HS-5 (cell line): ENCODE measurements at places on chromosomes 2 and 18.

DNA sequence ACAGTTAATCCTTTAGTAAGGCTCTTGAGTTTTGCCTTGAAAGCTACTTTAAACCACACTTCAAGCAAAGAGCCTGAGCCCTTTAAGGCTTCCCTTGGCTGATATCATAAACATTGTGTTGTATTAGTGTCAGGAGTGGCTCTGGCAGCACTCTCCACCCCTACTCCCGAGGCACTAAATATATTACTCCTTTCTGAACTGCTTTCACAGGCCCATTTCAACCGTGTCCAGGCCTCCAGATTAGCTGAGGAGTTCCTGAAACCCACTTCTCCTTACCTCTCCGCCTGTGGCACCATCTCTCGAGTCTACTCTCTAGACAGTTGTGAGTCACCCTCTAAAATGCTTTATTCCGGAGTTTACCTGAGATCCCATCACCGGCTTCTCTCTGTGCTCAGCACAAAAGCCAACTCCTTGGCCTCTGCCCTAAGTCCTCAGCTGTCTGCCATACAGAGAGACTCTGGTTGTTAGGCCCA lies 14.4 kb upstream of the STON1 start:
- DNase-seq: no peak

- no peak for DNase-seq
These were observed 86.1 kb downstream of the LPIN1 start for GRCh38 chr2:11832531-11832930.

- no peak for DNase-seq
These were observed 43.5 kb downstream of the CENPO start for GRCh38 chr2:24836706-24837105.

DNA sequence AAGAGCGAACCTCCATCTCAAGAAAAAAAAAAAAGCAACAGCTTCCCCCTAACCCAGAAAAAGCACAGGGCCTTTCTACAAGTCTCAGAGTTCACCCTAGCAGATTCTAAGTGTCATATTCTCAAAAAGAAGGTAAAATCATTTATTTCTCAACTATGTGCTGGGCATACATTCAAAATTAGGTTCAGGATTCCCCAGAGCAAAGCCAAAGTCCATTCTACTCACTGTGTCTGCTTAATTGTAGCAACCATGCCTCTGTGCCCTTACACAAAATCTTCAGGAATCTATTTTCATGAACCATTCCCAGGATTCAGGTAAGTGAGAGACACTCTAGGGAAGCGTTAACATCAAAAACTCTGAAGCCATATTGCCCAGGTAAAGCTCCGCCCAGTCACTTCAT lies 40.0 kb downstream of the CPO start:
- no peak for DNase-seq

DNA sequence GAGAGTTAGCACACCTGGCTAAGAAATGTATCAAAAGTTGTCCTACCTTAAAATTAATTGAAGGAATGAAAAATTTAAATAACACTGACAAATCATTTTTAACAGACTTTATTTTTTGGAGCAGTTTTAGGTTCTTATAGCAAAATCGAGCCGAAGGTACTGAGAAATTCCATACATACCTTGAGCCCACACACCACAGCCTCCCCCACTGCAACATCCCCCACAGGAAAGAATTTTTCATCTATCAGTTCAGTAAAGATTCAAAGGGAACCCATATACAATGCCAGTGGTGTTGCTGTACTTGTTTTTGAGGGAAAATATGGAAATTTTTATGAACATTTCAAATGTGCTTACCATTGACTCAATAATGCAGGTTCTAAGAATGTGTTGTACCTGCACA lies 169.8 kb upstream of the HS6ST1 start:
- no peak for DNase-seq

DNA sequence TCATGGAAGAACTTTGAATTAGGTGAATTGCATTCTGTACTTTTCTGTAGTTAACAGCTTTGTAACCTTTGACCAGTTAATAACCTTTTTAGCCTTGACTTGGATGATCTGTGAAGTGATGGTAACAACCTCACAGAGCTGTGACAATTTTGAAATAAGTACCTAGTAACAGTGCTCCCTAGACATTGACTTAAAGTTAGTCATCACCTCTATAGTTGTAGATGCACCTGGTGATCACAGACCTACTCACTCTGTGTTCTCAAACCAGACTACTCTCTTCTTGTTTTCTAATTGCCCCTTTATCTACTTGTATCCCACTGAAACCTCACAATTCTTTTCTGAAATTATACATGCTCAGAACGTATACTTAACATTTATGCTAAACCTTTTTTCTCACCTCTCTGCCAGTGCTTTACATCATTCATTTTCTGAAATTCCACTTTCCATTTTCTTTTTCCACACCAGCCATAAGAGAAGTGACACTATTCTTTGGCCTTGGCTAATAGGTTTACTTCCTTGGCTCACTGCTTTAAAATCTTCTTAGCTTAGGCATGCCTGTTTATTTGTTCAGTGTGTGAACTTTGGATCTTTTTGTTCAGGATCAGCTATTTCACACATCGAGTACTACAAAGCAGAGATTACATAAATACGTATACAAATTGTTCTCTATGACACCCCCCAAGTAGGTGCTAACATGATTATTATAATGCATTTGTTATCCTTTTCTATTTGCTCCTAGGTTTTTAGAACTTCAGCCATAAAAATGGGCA lies 9.3 kb downstream of the YPEL5 start:
- no peak for DNase-seq

DNA sequence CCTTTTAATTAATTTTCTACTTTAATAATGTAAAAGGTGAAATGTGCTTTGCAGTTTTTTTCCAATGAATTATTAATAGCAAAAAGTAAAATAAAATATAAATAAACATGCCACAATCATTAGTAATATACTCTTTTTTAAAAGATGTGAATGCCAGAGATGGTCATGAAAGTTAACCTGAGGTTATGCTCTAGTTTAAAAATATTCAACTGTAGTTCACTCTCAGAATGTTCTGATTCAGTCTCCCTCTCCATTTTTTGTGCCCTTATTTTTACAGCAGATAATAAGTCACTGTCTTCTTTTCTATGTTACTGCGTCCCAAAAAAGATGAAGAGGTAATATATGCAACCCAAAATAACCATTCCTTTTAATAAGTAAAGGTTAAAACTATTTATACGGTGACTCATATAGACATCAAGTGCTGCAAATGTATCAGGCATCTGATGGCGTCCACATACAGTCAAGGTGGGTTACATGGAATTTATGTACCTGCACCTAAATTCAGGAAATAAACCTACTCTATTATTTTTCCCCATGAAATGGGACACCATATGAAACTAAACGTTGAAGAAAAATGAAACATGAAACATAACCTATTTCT lies 153.6 kb upstream of the ZNF804A start:
- DNase-seq: no peak

GRCh38 chr2:227612546-227613271 lies 1.9 kb downstream of the SCYGR3 start:
- DNase-seq: no peak

- DNase-seq: no peak
These were observed 5.5 kb downstream of the NPC1 start for GRCh38 chr18:23580677-23581367.

DNA sequence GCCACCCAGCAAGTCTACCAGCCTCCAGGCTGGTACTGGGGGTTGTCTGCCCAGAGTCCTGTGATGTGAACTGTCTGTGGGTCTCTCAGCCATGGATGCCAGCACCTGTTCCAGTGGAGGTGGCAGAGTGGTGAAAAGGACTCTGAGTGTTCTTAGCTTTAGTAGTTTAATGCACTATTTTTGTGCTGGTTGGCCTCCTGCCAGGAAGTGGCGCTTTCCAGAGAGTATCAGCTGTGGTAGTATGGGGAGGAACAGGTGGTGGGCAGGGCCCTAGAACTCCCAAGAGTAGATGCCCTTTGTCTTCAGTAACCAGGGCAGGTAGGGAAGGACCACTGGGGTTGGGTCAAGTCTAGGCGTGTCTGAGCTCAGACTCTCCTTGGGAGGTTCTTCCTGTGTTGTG lies 356.7 kb downstream of the STK39 start:
- no peak for DNase-seq

DNA sequence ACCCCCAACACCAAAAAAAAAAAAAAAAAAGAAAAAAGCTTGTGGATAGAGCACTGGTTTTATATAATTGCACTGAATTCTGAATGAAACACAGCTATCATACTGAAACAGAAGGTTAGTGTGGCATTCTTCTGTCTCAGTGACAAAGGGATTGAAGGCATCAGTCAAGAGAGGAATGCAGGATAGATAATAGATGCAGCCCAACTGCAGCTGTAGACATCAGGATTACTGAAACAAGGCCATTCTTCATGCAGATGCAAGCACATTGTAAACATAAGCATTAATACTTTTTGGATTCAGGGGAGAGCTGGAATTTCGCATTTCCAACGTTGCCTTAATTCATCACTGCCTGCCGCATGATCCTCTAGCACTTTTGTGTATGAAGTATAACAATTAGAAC lies 897.4 kb upstream of the KLHL29 start:
- DNase-seq: no peak

DNA sequence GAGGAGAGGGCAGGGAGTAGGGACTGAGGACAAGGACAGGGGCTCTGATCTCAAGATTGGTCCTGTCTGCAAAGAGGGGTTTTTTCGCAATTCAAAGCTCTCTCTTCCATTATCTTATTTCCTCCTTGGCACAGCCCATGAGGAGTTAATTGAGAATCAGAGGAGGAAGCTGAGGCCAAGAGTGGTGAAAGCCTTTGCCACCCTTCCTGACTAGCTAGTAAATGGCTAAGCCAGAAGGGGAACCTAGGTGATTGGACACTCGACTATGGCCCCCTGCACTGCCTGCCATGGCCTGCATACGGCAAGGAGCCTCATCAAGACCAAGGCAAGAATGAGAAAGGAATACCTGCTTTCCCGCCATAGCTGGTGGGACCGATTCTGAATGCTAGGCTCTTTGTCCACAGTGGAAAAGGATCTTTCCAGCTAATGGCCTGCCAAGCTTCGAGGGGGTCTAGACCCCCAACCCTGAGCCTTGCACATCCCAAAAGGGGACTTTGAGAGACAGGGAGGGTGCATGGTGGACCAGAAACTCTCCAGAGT lies 237.9 kb downstream of the HAUS1 start:
- DNase-seq: no peak

DNA sequence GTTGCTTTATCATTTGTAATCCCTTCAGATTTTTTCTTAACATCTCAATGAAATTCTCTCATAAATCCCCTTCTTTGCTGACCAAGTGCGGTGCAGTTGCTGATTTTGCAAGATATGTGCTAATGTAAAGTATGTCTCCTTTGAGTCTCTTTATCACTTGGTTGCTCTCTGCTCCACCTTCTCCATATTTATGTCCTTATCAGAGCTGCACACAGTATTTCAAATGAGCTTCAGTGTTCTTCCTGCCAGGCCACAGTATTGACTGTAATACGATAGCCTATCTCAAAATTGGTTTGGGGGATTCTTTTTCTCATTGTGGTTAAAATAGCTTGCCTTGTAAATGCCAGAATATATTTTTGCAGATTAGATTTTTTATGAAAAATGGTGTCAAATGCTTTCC lies 32.2 kb downstream of the MAIP1 start:
- DNase-seq: no peak

- DNase-seq: no peak
These were observed 323.6 kb upstream of the HS6ST1 start for GRCh38 chr2:128642316-128642715.

DNA sequence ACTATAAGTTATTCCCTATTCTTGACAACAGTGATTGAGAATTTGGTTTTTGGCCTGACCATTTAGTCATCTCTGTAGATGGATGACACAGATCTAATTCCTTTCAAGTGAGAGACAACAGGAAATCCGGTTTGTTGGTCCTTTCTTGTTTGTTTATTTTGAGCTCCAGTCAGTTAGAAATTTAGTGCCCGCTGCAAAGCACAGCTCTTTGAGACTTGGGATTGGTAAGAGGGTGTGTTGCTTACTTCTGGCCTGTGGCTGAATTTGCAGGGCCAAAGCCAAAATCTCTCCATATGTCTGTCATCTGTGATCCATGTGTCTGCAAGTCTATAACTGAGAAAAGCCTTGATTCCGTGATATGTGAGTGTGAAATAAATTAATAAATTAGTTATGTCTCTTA lies 74.3 kb downstream of the BIN1 start:
- DNase-seq: no peak

GRCh38 chr2:201699416-201699815 lies 972 bp upstream of the MPP4 start:
- no peak for DNase-seq

DNA sequence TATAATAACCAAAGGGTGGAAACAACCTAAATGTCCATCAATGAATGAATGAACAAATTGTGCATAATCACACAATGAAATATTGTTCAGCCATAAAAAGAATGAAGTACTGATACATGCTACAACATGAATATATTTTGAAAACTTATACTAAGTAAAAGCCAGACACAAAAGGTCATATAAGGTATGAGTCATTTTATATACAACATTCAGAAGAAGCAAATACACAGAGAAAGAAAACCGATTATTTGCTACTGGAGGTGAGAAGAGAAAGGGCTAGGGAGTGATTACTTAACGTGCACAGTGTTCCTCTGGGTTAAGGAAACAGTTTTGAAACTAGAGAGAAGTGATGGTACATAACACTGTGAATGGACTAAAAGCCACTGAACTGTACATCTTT lies 105.3 kb downstream of the GORASP2 start:
- no peak for DNase-seq

DNA sequence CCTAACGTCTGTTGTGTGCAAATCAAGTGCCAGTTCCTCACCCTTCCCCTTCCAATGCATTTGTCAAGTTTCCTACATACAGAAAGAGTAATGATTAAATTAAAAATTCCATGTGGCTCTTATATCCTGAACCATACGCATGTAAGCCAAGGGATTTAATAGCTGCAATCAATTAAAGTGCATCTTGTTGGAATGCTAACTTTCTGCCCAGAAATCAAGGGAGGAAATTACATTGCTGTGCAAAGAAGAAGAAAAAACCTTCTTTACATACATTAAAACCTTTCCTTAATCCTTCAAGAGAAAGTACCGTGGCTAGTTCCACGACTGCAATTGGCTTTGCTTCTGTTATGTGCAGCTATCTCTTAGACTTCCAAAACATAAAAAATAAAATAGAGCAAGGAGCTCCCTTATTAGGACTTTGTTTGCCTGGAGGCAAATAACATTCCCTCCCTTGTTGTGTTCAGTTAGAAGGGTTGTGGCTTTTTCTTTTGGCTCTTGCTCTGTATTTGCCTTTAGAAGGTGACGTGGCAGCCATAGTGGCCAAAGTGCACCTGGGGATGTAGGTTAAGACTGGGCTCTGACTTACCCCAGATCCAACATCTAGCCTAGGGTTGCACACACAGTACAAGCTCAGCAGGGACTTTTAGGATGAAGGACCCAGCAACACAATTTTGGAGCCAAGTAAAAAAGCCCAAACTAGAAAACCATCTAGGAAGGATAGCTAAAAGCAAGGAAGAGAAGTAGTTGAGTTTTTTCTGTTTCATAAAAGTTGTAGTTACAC lies 158.3 kb downstream of the ANTXR1 start:
- DNase-seq: no peak

DNA sequence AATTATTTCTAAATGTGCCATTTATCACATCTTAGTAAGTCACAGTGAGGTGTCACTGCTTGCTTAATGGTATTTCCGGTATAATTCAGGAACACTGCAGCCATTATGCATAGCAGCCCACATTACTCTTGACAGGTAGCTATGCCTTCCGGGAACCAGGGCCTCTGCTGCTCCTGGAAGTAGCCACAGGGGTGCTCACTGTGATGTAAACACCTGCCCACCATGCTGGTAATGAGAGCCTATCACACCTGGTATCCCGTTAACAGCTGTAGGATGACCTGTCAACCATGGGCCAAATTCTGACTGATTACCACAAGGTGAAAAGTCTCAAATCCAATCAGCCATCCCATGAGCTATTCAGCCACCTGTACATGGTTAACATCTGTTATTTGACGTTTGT lies 647.0 kb upstream of the NXPH2 start:
- DNase-seq: no peak

GRCh38 chr2:161564906-161565305 lies 59.3 kb upstream of the SLC4A10 start:
- no peak for DNase-seq
